ENCODE measurements at places on chromosomes 2 and 18.

DNA sequence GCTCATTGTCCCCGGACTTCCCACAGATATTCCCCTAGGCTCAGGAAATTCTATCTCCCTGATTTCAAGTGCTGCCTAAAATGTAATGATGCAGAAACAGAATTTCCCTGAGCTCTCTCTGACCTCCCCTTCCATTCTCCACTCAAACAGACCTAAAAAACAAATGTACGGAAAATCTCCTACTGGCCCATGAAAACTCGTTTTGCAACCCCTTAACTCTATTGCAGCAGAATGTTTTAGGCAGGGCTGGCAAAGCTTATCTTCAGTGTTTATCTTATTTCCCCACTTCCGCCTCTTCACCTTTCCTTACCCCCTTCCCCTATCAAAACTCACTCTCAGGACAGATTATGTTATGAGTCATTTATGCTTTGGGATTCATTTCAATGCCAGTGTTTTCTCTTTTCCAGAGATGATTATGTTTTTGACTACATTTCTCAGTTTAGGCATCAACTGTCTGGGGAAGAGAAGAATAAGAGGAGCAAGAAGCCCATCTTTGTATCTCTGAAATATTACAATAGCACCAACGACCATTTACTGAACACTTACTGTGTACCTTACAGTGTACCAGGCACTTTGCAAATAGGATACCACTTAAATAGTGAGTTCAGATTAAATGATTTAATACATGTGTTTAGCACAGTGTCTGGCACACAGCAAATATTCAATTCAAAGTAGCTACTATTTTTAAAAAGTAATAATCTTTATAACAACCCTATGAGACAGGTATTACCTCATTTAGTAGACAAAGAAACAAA is 53.9 kb upstream of the STPG4 start:
- DNase-seq = no peak

DNA sequence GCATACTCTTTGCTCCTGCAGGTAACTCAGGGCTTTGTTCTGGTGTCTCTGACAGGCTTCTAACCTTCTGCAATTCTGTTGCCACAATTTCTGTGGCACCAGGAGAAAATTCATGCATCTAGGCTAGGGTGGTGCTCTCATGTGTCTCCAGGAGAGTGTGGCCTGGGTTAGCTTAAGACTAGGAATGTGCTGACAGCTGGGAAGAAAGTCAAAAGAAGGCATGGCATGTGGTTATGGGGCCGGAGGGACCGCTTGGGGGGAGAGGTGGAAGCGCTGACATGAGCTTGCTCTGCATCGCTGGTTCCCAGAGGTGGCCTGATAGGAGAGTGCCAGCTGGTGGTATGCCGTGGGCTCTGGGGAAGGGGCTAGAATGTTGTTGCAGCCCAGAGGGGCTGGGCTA is 173.3 kb upstream of the TNP1 start:
- no peak for DNase-seq

GRCh38 chr2:239920693-239921365 is 104.3 kb downstream of the NDUFA10 start:
- DNase-seq = no peak

DNA sequence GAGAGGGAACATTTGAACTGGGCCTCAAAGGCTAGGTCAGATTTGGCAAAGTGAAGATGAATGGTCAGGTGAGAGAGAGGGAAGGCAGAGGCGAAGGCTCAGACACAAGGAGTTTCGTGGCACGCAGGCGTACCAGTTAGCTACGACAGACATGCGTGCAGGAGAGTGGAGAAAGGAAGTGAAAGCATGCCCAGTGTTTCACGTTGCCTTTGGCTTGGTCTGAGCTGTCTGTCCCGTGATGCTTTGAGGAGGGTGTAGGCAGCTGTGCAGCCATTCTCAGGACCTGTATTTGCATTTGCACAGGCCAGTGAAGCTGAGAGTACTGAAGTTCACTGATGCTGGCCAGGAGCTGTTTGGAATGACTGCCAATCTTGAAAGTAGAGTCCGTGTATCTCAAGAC is 69.5 kb downstream of the HNRNPLL start:
- DNase-seq = no peak
